ENCODE measurements at places on chromosomes 2 and 18. TPM values are rescaled to one million over a fixed set of nuclear protein-coding genes. Genes with fewer than 3 reads are reported as not detected.

DNA sequence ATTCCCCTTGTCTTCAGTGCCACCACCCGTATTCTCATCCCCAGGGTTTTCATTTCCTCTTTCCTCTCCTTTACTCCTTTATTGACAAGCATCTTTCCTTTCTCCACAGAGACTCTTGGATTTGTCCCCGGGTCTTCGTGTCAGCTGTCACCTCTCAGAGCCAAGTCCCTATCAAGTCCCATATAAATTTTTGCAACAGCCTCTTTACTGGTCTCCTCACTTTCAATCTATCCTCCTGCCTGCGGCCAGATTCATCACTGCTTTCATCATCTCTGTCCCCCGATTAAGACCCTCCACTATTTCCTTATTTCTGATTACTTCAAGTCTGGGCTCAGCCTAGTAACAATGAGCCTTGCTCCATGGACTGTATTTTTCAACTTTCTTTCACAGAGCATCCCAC, 113.8 kb downstream of the CTAGE1 start:
- no peak for DNase-seq
- H3K36me3 ChIP-seq: no peaks in the 10 kb centered on the region
- H3K27ac ChIP-seq: no peak overlapping the region

- H3K4me3 ChIP-seq: no peak overlapping the region
- DNase-seq: no peak
- H3K36me3 ChIP-seq: no peaks in the 10 kb centered on the region
- H3K27me3 ChIP-seq: no peaks in the 10 kb centered on the region
- no peak overlapping the region for H3K27ac ChIP-seq
Measured at GRCh38 chr2:121237980-121238665, 46.9 kb downstream of the TFCP2L1 start.

DNA sequence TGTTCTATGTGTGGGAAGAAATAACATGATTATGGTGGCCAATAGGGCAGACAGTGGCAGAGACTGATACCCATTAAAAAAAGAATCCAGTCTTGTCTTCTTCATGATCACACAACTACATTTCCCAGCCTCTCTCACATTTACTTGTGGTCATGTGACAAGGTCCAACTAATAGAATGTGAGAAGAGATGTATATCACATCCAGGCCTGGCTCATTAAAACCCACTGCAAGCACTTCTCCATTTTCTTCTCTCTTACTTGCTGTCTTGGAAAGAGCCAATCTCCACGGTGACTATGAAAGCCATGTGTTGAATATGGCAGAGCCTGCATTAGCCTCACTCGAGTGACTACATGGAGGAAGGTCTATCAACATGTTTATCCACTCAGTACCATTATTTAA, 306.2 kb upstream of the ZEB2 start:
- no peaks in the 10 kb centered on the region for H3K36me3 ChIP-seq
- no peak overlapping the region for H3K27ac ChIP-seq
- H3K4me1 ChIP-seq: no peaks in the 10 kb centered on the region
- H3K4me3 ChIP-seq: no peak overlapping the region

GRCh38 chr18:47831351-47831750, 99.1 kb downstream of the SMAD2 start:
- no peaks in the 10 kb centered on the region for H3K27me3 ChIP-seq
- H3K4me3 ChIP-seq: no peak overlapping the region
- peaks cover 14% of the 10 kb centered on the region for H3K36me3 ChIP-seq

- H3K36me3 ChIP-seq: no peaks in the 10 kb centered on the region
- no peak overlapping the region for H3K4me3 ChIP-seq
- no peaks in the 10 kb centered on the region for H3K4me1 ChIP-seq
- H3K27me3 ChIP-seq: no peaks in the 10 kb centered on the region
Measured at GRCh38 chr2:165818920-165819319, 24.9 kb upstream of the GALNT3 start.

- H3K4me3 ChIP-seq: no peak overlapping the region
- H3K27me3 ChIP-seq: no peaks in the 10 kb centered on the region
- H3K36me3 ChIP-seq: no peaks in the 10 kb centered on the region
Measured at GRCh38 chr2:120174963-120175581, 48.1 kb downstream of the TMEM185B start.

- no peaks in the 10 kb centered on the region for H3K36me3 ChIP-seq
- H3K4me1 ChIP-seq: no peaks in the 10 kb centered on the region
- no peak overlapping the region for H3K4me3 ChIP-seq
- H3K27ac ChIP-seq: no peak overlapping the region
Measured at GRCh38 chr18:66916834-66917233, 312.9 kb upstream of the CDH19 start.

DNA sequence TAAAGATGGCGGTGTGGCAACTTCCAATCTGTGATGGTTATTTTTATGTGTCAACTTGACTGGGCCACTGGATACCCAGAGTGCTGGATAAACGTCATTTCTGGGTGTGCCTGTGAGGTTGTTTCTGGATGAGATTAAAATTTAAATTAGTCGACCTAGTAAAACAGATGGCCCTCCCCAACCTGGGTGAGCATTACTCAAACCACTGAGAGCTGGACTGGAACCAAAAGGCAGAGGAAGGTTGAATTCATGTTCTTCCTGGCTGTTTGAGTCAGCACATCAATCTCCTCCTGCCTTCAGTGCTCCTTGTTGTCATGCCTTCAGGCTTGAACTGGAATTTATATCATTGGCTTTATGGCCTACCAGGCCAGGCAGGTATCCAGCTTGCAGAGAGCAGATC, 190.8 kb upstream of the RGPD4 start:
- no peak overlapping the region for H3K4me3 ChIP-seq
- H3K27ac ChIP-seq: no peak overlapping the region
- no peaks in the 10 kb centered on the region for H3K27me3 ChIP-seq
- H3K4me1 ChIP-seq: no peaks in the 10 kb centered on the region

DNA sequence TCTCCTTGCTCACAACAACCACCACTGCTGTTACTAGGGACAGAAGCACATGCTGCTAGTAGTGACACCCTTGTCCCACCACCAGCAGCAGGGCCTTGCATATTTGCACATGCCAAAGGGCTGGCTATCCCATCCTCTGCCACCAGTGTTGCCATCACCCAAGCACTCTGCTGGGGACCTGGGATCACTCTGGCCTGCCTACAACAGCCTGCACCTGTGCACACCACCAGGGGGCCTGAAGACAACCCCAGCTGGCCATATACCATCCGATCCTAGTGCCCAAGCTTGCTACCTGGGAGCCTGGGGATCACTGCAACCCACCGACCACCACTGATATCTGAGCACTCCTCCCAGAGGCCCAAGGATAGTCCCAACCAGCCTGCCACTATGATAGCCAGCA, 99.9 kb upstream of the FANCL start:
- H3K36me3 ChIP-seq: no peaks in the 10 kb centered on the region
- no peak overlapping the region for H3K27ac ChIP-seq
- DNase-seq: no peak
- no peak overlapping the region for H3K4me3 ChIP-seq
- no peaks in the 10 kb centered on the region for H3K4me1 ChIP-seq

UPP2 gene
- total RNA-seq: not detected

- H3K27me3 ChIP-seq: no peaks in the 10 kb centered on the region
- peak; percentile 68 for DNase-seq
- H3K4me3 ChIP-seq: no peak overlapping the region
- peaks cover 29% of the 10 kb centered on the region for H3K36me3 ChIP-seq
- peak overlapping the region; percentile 91 for H3K27ac ChIP-seq
Measured at GRCh38 chr2:239959059-239959971, 65.8 kb downstream of the NDUFA10 start.

DNA sequence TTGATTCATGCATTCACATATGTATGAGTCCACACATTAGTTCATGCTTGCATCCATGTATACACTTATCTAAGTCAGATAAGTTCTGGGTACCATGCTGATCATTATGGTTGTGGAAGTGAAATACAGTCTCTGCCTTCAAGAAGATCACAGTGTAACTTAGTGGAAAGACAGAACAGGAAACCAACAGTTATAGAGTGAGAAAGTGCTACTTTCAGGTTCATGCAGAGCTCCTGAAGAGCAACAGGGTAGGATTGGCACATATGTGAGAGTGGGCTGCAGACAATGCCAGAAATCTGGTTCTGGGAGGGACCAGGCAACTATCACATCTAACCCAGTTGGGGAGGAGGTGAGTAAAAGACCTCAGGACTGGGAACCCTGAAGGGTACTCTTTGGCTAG, 35.4 kb upstream of the PGAP1 start:
- no peaks in the 10 kb centered on the region for H3K4me1 ChIP-seq
- no peaks in the 10 kb centered on the region for H3K36me3 ChIP-seq
- no peak overlapping the region for H3K4me3 ChIP-seq
- no peaks in the 10 kb centered on the region for H3K27me3 ChIP-seq

DNA sequence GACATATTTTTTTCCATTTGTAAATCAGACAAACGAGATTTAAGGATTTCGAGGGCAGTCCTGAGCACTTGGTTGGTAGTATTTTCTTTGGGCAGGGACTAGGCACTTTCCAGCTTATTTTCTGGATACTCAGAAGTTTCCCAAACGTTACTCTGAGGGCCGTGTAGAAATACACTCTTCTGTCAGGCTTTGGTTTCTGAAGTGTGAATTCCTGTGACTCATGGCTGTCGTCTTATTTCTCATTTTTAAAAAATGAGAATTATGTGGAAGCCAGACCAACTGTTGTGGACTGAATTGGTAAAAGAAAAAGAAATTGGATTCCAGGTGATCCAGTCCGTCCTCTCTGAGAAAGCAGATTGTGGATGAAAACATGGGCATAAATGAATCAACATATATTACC, 658.6 kb upstream of the FANCL start:
- H3K27ac ChIP-seq: no peak overlapping the region
- DNase-seq: no peak
- no peaks in the 10 kb centered on the region for H3K27me3 ChIP-seq
- no peaks in the 10 kb centered on the region for H3K36me3 ChIP-seq

DNA sequence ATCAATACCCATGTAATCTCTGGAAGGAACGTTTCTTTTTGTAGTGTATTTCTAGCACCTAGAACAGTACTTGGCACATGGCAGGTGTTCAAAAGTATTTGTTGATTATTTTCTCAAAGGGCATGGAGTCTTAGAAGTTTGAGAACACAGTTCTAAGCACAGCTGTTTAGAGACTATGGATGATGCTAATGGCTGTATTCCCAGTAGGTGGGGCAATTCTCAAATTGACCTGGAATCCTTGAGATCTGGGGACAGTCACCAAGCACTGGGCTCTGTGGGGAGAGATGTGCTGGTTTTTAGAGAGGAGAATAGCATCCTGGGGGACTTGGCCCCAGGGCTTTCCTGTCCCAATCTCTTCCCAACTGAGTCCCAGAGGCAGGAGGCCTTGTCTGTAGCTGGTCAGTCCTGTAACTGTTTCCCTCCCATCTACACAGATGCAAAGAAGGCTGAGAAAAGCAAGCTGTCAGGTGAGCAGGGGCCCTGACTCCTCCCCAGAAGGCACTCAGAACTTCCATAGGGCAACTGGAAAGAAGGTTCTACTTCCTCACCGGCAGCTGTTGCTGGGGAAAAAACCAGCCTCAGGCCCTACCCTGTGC, 17.5 kb upstream of the IL36G start:
- no peaks in the 10 kb centered on the region for H3K27me3 ChIP-seq
- H3K4me1 ChIP-seq: no peaks in the 10 kb centered on the region
- no peaks in the 10 kb centered on the region for H3K36me3 ChIP-seq
- no peak overlapping the region for H3K4me3 ChIP-seq
- no peak overlapping the region for H3K27ac ChIP-seq
- DNase-seq: no peak

DNA sequence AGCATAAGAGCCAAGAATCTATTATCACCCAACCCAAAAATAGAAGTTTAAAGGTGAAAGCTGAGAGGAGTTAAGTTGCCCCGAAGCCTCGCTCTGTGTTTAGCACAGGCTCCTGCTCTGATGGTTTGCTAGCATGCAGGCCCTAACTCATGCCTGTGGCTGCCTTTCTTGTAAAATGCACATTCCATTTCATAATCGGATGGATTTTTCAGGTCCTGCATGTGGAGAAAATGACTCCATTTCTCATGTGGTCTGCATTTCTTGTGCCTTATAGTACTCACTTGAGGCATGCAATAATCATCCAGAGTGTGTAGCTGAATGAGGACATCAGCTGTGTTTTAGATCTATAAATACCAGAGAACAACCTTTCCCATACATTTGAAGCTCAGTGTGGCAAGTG, 381.8 kb downstream of the CPS1 start:
- no peak for DNase-seq
- H3K27ac ChIP-seq: no peak overlapping the region
- H3K27me3 ChIP-seq: no peaks in the 10 kb centered on the region
- no peaks in the 10 kb centered on the region for H3K36me3 ChIP-seq
- no peaks in the 10 kb centered on the region for H3K4me1 ChIP-seq

LIMS3 gene
- total RNA-seq: 7.2 TPM

DNA sequence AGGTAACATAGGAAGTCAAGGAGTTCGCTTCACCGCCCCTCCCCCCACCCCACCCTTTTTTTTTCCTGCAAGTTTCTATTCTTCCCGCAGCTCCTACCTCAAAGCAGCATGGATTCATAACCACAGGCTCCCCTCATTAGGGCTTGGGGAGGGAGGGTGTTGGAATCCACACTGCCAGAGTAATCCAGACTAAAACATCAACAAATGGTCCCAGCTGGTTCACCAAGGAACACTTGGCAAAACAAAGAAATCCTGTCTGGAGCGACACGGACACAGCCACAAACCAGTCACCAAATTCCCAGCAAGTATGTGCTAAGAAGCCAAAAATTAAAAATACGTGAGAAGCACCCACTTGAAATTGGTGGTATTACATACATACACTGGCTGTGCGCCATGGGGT, 106.9 kb upstream of the PPP1CB start:
- peak overlapping the region; percentile 92 for H3K27ac ChIP-seq
- no peaks in the 10 kb centered on the region for H3K36me3 ChIP-seq
- peaks cover 29% of the 10 kb centered on the region for H3K4me1 ChIP-seq
- no peak overlapping the region for H3K4me3 ChIP-seq
- peak; percentile 65 for DNase-seq

GRCh38 chr2:45494275-45494977, 116.6 kb downstream of the SRBD1 start:
- H3K27me3 ChIP-seq: no peaks in the 10 kb centered on the region
- no peaks in the 10 kb centered on the region for H3K36me3 ChIP-seq
- no peak overlapping the region for H3K27ac ChIP-seq
- no peak for DNase-seq

RAB17 gene
- total RNA-seq: 0.54 TPM

DNA sequence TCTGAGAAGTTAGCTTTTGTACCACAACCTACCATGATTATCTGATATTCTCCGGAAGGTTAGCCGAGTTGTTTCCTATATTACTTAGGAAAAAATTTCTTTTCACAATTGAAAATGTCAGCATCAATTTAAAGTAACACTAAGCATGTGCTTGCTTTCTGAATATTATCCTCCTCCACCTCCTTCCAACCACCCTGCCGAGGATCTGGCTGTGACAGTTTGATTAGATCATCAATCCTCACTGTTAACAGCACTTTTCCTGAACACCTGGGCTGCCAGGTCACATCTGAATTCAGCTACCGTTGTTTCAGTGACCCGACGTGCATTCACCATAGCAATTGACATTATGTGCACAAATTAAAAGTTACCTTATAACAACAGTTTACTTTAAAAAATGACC, 207.0 kb downstream of the ZNF407 start:
- DNase-seq: no peak
- no peaks in the 10 kb centered on the region for H3K27me3 ChIP-seq
- H3K27ac ChIP-seq: no peak overlapping the region
- peaks cover 24% of the 10 kb centered on the region for H3K4me1 ChIP-seq

GRCh38 chr2:165070076-165070475, 114.8 kb upstream of the SLC38A11 start:
- H3K4me1 ChIP-seq: peaks cover 7% of the 10 kb centered on the region
- no peak overlapping the region for H3K4me3 ChIP-seq
- H3K27ac ChIP-seq: no peak overlapping the region
- no peaks in the 10 kb centered on the region for H3K27me3 ChIP-seq
- no peak for DNase-seq
- no peaks in the 10 kb centered on the region for H3K36me3 ChIP-seq

CCDC141 gene
- total RNA-seq: 3.1 TPM

Measured in sigmoid colon (tissue), 7 donors.